NB4 (cell line): ENCODE measurements at places on chromosomes 4 and X.

DNA sequence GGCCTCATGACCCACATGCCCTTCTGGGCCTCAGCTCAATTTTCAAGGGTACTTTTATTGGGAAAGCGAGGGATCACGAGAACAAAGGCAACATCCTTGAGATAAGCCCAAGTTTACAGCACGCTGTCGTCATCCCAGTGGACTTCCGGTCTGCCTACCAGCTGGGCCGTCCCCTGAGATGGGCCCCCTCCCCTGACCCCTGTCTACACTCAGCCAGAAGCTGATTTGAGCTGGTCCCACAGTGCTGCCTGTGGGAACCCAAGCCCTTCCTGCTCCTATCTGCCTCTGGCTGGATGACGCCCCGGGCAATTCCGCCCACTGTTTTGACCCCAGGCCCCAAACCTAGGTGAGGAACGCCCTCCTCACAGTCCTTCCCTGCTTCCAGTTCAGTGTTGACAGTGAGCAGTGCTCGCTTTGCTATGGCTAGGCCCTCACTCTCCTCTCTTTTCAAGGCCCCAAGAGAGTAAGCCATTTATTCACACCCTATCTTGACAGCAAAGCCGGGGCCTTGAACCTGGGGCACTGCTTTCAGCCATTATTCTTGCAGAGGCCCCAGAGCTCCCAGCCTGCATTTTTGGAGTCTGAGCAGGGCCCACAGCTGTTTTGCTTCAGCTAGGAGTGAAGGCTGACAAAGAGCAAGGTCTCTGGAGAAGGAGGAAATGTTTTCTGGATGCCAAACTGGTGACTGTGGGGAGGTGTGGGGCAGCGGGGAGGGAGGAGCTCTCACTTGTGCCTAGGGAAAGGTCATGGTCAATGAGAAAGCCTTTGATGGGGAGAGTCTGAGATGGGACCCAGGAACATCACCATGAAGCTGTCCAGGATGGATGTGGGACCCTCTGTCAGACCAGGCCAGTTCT lies 164.6 kb upstream of the BCOR start:
- DNase-seq = no peak

DNA sequence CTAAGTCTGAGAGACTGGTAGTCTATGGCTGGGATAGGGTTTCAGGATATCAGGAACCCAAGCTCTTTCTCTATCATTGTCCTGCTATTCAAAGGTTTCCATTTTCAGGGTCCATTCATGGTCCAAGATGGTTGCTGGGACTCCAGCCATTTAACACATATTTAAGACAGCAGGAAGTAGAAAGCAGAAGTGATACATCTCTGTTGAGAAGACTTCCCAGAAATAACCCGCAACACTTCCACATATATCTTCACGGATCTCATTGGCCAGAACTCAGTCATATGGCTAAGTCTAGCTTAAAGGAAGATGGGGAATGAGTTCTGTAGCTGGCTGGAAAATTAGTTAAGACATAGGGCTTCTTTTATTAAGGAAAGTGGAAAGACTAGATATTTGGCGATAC lies 23.8 kb downstream of the CTSO start:
- no peak for DNase-seq

GRCh38 chrX:150587585-150588503 lies 19.4 kb downstream of the MTM1 start:
- peak; percentile 36 for DNase-seq

- no peak for DNase-seq
These were observed at the start of gene ENPEP for GRCh38 chr4:110475881-110476818. Gene ENPEP, plus strand, starts transcription at chr4:110476155. Its CDS starts 260 bp downstream, at chr4:110476415.

DNA sequence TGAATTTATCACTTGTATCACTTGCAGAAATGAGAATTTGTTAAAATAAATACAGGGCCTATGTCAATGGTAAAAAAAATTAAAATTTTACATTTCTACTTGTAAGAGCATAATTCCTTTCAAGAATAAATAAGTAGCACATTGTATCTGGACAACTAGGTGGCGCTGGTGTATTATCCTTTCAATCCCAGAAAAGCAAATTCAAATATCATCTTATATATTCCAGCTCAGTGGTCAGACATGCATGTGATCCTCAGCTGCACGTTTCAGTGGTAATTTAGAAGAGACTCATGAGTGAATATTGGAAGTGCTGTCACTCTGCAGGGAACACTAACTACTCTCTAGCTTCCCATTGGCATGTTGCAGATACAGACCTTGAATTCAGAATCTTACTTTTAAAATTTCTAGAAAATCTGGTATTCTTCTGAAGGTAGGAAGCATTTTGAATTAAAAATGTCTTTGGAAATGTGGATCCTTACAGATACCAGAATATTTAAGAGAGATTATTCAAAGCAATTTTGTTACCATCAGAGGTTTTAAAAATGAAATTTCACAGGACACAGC lies 1414.7 kb upstream of the TENM3 start:
- DNase-seq = peak; percentile 56

GRCh38 chr4:142380052-142380602 lies 466.0 kb downstream of the INPP4B start:
- DNase-seq = no peak

DNA sequence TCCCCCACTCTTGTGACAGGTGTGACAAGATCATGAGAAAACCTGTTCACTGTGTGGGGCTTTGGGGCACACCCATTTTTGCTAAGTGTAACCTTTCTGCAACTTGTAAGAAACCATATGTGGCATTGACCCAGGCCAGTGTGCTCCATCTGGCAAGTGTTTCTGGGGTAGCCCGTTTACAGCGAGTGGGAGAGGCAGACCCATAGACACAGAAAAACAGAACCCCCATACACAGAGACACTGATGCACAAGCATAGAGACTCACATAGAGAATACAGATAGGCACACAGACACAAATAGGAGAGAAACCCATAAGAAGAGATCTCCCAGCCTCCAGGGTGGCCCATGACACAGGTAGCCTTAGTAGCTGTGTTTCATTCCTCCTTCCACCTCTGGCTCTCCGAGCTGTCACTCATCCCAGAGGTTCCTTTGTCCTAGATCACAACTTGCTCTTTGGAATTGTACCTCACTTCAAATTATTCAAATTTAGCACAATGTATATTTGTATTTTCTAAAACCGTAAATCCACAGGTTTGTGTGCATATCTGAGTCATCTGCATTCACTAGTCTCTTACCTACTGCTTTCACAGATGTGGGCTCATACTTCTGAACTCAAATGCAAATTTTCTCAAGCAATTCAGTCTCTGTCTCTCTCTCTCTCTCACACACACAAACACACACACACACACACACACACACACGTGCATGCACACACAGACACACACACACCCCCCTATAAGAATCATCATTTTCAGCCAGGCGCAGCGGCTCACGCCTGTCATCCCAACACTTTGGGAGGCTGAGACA lies 114.4 kb downstream of the SH3KBP1 start:
- peak; percentile 32 for DNase-seq

GRCh38 chr4:2217726-2218125 lies 24.2 kb downstream of the HAUS3 start:
- DNase-seq = no peak

DNA sequence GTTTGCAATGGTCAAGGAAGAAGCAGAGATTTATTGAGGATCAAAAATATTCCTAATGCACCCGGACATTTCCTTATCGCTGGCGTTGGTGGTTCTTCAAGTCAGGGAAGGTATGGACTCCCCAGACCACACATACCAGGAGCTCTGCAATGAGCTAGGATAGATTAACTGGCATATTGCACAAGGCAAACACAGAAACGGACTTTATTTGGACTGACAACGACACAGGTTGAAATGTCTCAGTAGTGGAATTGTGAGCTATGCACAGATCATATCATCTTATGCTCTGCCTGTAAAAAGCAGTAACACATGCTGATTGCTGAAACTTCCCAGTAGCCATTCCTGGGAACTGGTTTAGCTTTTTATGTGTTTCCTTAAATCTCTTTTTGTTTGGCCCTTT lies 1.7 kb downstream of the TSPAN7 start:
- no peak for DNase-seq

- DNase-seq = no peak
These were observed 780.6 kb downstream of the FAM133A start for GRCh38 chrX:94454606-94455005.

GRCh38 chr4:96305030-96305429 lies 465.1 kb downstream of the PDHA2 start:
- no peak for DNase-seq

GRCh38 chr4:139666735-139667281 lies 1.2 kb downstream of the MGST2 start:
- DNase-seq = peak; percentile 42

DNA sequence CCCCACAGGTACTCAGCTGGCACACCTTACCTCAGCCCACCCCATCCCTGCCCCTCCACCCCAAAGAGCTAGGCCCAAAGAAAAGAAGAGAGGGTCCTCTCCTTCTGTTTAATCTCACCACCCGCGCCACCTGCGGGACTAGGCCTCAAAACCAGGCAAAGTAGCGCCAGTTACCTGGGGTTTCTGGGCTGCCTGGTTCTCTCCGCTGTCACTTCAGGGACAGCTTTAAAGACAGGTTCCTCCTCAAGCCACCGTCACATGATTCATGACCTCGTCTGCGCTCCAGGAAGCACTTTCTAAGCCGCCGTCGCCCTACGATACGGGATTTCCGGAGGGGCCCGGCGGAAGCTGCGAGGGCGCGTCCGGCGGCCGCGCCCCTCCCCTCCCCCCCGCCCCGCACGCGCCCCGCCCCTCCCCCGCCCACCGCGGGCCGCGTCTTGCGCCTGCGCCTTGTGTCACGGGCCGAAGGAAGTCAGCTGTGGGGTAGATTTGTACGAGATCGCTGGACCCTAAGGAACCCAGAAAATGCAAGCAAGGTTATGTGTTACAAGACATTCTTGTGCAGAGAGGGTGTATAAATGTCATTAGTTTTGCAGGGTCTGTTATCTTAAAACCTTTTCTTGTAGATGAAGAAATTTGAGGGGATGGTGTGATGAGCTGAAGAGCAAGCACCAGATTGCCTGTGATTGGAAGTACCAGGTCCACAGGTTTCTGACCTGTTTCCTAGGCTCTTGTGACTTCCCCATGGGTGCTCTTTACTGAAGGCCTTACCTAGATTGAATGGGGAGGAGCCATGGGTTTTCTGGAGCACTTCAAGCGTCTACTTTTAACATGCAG lies at the start of gene LAMTOR3:
LAMTOR3 (minus strand) TSS at position 267 of the 837 bp plus-strand sequence. CDS start 464 bp downstream, outside the sequence.
- peak; percentile 92 for DNase-seq

GRCh38 chrX:145865082-145865481 lies 47.5 kb downstream of the SLITRK2 start:
- no peak for DNase-seq

GRCh38 chr4:153518637-153519389 lies 52.7 kb downstream of the TMEM131L start:
- DNase-seq = no peak

DNA sequence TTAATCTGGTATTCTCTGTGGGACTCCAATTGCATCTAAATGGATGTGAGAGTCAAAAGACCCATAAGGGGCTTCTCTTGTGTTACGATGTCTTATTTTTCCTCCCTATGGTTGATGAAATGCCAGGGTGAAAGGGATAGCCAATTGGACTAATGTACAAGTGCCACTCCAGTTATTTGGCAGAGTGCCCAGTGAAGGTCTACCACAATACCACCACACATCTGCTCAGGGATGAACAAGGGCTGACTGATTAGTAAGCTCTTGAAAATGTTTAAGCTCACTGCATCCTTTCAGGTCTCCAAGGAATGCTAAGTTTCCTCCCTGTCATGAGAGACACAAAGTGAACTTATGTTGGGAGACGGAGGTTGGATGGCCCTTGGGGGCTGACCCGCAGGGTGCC lies 57.8 kb downstream of the HEPH start:
- DNase-seq = no peak

DNA sequence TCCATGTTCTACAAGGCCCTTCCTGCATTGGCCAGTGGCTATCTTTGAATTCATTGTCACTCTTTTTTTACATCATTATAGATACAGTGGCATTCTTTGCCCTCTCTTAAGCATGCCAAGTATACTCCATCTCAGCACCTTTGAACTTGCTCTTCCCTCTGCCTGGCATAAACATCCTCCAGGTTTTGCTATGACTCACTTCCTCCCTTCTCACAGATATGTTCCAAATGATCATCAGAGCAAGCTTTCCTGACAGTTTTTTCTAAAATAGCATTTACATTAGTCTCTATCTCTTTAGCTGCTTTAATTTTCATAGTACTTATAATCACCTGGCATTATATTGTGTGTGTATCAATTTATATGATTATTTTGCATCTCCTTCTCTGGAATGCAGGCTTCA lies 553.3 kb upstream of the MAGEB2 start:
- no peak for DNase-seq

DNA sequence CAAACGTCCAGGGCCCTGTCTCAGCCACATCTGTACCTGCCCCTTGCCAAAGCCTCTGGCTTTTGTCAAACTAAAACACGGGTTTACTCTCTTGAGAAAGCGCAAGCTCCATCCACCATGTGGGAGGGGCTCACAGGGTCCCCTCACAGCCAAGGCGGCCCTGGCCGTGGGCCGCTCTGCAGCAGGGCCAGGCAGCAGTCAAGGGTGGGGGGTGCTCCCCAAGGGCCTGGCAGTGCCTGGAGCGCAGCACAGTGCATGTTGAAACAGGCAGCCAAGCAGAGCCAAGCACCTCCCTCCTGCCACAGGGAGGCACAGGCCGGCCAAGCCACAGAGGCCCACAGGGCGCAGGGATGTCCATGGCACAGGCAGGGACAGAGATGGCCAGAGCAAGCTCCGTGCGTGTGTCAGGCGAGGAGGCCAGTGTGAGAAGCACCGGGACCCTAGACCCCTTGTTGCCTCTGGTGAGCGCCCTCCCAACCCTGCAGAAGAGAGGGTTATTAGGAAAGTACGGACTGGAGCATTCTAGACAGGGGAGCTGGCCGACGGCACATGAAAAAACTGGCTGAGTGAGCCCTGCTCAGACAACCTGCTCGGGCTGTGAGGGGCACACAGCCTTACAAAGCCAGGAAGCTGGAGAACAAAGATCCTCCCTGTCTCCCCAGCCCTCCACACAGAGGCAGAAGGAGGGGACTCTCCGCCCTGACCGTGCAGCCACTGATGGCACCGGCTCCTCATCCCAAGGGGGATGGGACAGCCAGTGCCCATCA lies 39.0 kb downstream of the FAM53A start:
- DNase-seq = no peak

DNA sequence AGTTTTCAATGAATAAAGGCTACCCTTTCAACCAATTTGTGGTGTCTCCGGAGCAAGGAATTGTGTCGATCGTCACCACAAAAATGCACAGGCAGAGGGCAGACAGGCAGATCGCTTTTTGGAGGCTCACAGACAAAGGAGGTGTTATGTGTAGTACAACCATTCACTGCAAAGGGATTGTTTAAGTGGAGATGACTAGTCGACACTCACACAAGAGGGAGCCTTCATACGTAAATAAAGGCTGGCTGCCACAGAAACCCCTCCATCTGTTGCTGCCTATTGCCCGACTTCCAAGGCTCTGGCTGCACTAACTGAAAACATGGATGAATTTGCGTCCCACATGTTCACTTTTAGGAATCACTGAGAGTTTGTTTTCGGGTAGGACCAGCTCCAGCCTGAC lies 281.1 kb downstream of the NKX6-1 start:
- no peak for DNase-seq
